Stimulated activated CD8-positive, alpha-beta memory T cell treated with anti-CD3 and anti-CD28 coated beads, Interleukin-4, amount 100 ng/mL, for 1 hour (primary cell): ENCODE measurements at places on chromosomes 11 and 22.
A peak's percentile ranks its signal among the peaks of the same experiment; 100 is the strongest.

DNA sequence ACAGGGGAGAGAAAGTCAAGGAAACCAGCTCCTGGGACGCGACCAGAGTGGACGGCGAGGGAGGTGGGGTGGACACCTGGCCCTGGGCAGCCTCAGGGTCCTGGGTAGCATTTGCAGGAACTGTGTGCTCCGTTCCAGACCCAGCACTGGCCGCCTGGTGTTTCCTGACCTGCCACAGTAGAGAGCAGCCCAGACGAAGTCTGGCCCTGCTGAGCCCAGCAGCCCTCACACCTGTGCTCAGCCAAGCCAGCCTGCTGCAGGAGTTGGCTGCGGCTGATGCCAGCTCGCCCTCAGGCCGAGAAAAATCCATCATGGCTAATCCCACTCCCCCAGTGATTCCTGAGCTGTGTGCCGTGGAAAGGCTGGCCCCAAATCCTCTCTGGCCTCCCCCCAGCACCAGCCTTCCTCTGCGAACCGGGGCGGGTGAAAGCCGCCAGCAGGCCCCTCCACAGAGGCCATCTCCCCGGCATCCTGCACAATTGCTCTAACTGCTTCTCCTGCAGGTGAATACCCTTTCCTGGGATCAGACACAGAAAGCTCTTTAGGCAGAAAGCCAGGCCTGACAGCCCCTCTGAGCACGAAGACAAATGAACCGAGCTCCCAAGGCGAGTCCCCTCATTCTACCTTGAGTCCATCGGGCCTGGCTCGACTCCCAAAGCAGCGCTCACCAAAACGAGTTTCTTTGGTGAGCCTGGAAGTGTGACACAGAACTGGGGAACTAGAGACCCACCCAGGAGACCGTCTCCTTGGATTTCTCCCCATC is 88.6 kb downstream of the RTL6 start:
- no peak for DNase-seq

GRCh38 chr11:104964247-104964646 is 4.1 kb downstream of the CASP4 start:
- no peak for DNase-seq

DNA sequence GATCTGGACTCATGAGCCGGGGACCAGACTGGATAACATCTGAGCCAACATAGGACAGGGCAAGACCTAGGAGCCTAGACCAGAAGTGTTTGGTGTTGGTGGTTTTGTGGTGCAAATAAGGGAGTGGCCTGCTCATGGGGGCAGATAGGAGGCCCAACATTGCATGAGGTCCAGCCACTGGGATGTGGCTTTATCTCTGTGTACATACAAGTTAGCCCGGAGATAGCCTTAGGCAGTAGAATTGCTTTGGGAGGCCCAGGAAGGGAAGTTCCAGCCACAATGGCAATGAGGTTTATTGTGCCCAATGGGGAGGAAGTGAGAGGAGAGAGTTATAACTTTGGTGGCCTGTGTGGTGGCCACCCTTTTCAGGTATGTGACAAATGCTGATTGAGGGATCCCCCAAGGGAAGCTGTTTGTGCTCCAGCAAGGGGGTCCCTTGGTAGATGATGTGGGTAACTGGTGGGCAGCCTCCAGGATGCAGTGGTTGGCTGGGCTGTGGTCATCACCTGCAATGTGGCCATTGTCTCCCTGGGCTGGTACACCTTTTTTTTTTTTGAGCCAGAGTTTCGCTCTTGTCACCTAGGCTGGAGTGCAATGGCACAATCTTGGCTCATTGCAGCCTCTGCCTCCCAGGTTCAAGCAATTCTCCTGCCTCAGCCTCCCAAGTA is 6.4 kb downstream of the LMO2 start:
- no peak for DNase-seq

DNA sequence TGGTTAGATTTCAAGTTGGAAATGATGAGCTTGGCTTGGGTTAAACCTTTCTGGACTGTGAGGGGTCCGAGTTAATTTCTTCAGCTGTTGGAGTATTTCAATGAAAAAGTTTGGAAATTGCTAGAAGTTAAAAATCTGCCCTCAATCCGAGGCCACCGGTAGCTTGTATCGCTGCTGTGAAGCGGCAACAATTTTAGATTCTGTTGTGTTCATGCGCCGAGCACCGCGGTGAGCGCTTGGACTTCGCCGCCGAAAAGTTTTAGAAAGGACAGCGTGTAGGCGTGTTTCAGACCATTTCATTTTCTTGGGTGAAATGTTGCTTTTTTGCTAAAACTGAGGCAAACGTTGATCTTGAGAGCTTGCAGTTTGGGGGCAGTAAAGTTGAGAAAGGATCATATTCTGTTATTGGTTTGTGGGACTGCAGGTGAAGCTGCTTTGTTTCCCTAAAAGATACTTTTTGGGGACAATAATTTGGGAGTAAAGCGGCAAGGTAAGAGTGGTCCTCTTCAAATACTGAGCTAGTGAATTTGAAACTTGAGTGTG is 928 bp downstream of the FBXO7 start:
- peak; percentile 8 for DNase-seq

DNA sequence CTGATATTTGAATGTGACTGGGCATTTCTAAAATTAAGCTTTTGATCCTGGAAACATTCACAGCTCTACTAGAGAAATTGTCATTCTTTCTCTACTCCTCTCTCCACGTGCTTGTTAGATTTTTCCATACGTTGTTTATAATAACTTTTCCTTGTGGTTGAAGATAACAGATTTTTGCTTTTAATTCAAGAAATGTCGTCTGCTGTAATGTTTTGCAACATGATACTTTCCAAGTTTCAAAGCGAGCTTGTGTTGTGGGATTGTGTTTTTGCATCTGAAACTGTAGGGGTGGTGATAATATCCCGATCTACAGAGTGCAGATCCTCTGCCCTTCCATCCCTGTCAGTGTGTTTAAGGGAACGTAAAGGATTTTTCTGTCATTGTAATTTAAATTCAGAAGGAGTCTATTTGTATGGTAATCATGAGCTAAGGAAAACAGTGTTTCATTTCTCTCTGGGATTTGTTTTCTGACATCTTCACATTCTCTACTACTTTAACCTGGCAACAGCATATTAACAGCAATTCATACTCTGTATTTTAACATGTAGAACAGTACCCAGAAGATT is 321.4 kb downstream of the FAT3 start:
- DNase-seq = no peak

- no peak for DNase-seq
Observed at GRCh38 chr11:119706887-119707286, 22.1 kb downstream of the NECTIN1 start.

DNA sequence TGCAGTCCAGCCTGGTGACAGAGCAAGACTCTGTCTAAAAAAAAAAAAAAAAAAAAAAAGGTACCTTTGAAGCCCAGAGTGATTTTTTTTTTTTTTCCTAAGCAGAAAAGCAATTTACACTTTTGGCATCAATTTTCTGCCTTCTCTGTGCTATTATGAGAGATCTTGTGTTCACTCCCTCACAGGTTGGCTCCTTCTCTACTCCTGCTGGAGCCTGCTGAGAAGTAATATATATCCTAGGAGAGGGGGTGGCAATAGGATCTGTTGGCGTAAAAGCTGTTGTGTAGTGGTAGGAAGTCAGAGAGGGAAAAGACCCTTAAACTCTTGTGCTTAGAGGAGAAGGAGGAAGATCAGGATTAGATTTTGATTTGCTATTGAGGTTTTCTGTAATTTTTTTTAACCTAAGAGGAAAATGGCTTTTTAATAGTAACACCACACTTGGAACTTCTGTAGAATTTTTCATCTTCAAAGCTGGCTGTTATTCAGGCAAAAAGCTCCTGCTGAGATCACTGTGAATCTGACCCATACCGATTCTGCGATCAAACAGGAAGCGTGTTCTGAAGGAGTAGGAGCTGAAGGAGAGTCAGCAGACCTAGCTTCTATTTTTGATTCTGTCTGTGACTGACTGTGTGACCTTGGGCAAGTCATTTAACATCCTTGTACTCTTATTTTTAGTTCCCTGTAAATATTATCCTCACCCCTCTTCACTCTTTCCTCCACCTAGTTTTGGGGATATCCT is 77.7 kb downstream of the TRIM44 start:
- DNase-seq = no peak

DNA sequence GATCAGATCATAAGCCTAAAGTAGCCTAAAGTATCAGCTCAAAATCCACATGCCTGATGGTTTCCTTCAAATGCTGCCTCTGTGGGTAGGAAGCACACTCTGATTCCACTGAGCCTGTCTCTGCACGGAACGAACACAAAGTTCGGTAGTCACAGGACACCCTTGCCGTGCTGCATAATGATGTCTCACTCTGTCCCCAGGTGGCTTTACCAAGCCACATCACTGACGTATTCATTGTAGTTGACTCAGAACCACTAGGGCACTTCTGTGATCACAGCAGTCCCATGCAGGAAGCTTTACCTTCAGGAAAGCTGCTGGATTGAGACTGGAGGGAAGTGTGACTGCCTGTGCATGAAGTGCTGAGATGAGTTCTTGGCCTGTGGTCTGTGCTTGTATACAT is 147.7 kb downstream of the ATXN10 start:
- no peak for DNase-seq

DNA sequence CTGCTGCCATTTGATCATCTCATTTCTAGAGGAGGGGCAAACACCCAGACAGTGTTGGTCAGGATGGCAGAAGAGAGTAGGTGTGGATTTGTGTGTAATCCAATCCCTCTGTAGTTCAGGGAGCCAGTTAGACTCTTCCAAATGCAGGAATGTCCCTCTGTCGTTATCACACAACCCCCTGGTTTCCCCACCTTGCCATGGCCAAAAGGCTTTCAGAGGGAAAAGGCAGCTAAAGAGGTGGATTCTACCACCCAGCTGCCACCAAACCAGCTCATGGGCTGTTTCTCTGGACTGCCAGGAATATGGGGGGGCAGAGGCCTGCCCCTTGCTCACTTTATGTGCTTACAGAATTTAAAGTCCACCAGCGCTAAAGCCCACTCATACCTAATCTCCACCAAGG is 18.1 kb downstream of the TSKU start:
- no peak for DNase-seq

- no peak for DNase-seq
Observed at GRCh38 chr11:27456140-27456794, 16.3 kb downstream of the LGR4 start.

DNA sequence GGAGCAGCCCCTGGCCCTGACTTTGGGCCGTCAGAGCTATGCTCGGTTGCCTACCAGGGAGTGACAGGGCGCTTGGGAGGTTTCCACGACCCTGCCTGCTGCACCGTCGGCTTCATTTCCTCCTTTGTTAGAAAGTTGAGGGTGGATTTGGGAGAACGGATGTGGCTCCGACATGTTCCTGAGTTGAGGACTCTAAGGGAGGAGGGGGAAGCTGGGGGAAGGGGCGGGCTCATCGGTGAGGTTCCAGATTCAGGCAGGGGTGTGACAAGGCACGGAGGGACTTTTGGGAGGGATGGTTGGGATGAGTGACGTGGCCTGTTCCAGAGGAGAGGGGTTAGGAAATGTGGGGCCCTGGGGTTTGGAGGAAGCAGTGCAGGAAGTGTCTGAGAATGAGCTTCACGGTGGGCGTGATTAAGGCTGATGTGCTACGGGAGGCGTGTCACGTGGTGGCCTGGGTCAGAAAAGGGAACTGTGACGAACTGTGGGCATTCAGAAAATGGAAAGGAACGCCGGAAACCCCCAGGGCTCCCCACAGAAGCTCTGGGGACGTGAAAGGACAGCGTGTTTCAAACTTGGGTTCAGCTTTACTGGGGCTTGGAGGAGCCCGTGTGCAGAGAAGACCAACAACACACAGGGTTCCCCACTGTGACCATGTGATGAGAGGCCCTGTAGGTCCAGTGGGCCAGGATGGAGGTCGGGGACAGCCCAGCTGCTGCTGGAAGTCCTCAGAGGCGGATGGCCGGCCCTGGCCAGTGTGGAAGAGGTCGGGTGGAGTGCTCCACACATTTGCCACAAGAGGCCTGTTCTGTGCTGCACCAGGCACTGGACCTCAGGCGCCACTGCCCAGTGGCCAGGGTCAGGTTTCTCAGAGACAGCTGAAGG is 2.8 kb downstream of the PARVB start:
- DNase-seq = peak; percentile 25

DNA sequence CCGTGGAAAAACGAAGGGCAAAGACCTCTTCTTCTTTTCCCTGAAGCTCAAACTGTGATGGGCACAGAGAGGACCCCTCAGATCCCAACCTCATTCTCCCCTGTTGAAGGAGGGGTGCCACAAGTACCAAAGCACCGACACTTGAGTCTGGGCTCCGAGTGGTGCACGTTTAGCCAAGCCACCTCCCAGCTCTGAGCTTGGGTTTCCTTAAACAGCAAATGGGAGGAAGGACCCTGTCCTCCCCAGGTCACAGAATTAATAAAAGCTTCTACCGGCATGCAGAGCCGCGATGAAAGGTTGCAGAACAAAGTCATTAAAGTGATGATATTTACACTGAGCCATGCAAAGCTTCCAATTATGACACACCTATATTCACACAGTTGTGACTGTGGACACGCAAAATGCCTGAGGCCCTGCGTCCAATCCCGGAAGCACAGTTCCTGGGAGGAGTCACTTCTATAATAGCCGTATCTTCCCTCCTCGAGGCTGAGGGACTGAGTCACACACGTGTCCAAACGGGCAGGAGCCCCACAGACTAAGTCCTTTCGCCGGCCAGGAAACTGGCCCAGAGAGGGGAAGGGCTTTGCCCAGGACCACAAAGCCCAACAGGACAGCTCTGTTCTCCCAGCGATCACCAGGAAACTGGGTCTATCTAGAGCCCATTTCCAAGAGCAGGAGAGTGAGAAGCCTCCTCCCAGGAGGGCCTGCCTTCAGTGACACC is 922 bp upstream of the CSNK1E start:
- no peak for DNase-seq

- no peak for DNase-seq
Observed at GRCh38 chr11:33333816-33334215, 76.6 kb downstream of the HIPK3 start.
